T-helper 1 cell (primary cell): ENCODE measurements at places on chromosomes 6 and 20.

DNA sequence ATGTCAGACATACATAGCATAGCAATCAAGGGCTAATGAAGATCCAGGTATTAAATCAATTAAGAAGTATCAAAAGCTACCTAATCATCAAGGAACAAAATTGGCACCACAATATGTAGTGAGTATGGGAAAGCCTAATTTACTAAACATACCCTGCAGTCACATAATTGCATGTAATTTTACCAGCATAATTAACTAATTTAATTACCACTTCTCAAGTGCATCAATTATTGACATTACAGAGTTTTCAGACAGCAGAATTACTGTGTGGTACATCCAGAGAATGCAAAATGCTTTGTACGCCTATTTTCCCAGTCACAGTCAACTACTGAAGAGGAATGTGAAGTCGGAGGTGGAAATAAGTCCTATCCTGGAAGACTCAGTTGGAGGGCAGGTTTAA, 279.0 kb upstream of the ID4 start:
- no peak for DNase-seq

DNA sequence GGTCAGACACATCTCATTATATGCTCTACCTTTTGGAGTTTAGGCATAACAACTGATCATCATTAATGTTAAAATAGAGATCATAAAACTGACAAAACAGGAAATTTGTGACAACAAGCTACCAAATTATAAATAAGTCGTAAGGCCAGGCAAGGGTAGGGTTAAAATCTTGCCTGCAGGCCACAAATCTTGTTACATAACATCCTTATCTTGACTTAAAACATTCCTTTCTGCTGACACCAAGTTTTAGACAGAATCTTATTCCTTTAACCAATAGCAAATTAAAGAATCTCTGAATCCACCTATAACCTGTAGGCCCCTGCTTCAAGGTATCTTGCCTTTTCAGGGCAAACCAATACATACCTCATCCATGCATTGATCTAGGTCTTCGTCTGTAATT, 32.5 kb upstream of the NKAIN2 start:
- no peak for DNase-seq

- no peak for DNase-seq
Observed at GRCh38 chr6:141752677-141753076, 380.0 kb upstream of the GJE1 start.

DNA sequence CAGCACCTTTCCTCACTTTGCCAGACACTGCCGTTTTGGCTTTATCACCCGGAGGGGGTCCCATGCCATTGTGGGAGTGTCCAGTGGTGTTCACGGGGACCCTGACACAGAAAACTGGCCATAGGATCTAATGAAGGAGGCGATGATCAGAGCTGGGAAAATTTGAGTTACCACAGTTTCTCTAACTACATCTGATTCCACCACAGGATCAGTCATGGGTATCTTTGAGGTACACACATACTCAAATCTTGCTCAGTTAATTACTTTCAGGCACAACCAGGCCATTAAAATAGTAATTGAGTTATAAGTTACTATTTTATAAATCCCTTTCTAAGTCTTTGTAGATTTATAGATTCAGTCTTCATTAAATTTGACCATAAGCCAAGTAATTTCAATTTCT, 215.1 kb downstream of the PRL start:
- no peak for DNase-seq

- DNase-seq: no peak
Observed at GRCh38 chr6:111952821-111953540, 79.7 kb upstream of the FYN start.

GRCh38 chr6:134170844-134171243, 118.4 kb upstream of the SLC2A12 start:
- DNase-seq: no peak

GRCh38 chr20:36604952-36605398, 604 bp upstream of the RAB5IF start:
- DNase-seq: peak; percentile 31
